Activated CD4-positive, alpha-beta T cell treated with anti-CD3 and anti-CD28 coated beads for 24 hours (primary cell): ENCODE measurements at places on chromosomes 12 and 14.

DNA sequence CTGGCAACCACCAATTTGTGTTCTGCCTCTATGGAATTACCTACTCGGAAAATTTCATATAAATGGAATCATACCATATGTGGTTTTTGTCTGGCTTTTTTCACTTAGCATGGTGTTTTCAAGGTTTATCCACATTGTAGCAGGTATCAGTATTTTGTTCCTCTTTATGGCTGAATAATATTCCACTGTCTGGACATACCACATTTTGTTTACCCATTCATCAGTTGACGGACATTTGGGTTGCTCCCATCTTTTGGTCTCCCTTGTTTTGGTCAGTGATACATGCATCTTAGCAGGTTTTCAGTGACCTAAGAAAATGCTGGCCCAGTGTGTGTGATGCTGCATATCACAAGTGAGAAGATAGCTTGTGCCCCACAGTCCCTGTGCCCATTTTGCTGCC lies 21.2 kb downstream of the CALM1 start:
- DNase-seq, result no peak

GRCh38 chr12:121955258-121956237 lies 37.2 kb downstream of the CFAP251 start:
- DNase-seq, result no peak

DNA sequence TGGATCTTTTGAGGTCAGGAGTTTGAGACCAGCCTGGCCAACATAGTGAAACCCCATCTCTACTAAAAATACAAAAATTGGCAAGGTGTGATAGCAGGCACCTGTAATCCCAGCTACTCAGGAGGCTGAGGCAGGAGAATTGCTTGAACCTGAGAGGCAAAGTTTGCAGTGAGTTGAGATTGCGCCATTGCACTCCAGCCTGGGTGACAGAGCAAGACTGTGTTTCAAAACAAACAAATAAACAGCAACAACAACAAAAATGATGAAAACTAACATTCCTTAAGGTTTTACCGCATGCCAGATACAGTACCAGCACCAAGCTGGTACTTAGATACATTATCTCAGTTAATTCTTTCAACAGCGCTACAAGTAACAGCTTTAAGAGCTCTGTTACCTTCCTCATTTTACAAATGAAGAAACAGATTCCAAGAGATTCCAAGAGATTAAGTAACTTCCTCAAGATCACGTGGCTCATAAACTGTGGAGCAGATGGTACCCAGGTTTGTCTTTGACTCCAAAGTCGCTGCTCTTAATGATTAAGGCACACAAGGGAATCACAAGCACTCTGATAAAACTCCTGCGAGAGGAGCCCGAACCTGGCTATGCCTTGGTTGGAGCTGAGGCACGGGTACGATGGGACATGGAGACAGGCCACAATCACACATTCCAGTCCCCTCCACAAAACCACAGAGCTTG lies 17.7 kb upstream of the PLEK2 start:
- DNase-seq, result no peak

- no peak for DNase-seq
Observed at GRCh38 chr14:94342334-94342934, 19.3 kb upstream of the SERPINA6 start.

DNA sequence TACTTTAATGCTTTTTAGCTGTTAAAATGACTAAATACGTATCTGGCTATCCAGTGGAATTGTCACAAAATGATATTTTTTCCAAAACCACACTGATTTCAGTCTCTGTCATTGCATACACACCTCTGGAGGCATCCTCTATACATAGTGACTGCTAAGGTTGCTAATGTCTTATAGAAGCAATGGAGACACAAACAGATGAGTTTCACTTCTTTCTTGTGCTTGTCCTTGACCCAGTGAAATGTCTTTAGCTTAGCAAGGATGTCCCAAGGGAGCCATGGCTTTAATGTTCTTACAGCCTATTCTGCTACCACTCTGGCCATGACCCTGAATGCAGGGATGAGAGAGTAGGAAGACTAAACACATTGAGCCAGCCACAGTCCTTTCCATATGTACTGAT lies 90.3 kb downstream of the TPH2 start:
- DNase-seq, result no peak

- no peak for DNase-seq
Observed at GRCh38 chr12:124148481-124149273, 146.2 kb upstream of the RFLNA start.

GRCh38 chr12:49305762-49306510 lies 11.0 kb downstream of the PRPH start:
- DNase-seq, result no peak

DNA sequence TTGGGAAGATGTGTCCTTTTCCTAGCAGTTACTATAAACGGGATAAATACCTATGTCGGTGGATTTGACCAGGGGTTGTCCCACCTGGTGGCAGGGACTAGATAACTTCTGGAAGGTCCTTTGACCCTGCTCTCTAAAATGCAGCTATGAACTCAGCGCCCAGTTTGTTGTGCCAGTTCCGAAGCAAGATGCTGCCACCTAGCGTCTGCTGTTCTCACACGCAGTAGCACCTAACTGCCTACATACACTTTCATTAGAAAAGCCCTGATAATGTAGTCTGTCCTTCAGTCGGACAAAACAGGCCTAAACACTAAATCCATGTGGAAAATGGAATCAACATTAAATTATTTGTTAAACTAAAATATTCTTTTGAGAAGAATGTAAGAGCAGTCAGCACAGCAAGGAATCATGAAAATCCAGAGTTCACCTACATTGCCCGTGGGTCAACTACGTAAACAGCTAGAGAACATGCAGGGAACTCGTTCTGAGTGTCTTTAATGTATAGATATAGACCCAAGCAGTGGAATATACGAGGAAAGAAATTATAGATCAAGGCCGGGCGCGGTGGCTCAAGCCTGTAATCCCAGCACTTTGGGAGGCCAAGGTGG lies 51.1 kb upstream of the CRACR2A start:
- peak; percentile 63 for DNase-seq

DNA sequence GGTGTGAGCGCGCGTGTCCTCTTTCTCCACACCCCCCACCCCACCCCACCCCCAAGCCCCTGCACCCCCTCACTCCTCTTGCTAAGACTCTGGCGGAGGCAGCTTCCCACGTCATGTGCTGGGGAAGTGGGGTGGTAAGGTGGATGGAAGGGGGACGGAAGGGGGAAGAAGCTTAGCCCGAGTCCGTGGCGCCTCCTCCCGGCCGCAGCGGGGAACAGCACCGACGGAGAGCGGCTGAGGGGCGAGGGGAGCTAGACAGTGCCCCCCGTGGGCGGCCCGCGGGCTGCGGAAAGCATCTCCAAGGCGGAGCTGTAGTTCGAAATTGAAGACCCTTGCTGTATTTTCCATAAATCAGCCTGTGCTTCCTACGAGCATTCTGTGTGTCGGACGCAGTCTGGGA lies 588 bp upstream of the GRIN2B start:
- peak; percentile 8 for DNase-seq

GRCh38 chr12:40622246-40622838 lies 69.9 kb upstream of the CNTN1 start:
- DNase-seq, result peak; percentile 3

GRCh38 chr12:4720637-4720995 lies 416 bp downstream of the GALNT8 start:
- DNase-seq, result no peak

DNA sequence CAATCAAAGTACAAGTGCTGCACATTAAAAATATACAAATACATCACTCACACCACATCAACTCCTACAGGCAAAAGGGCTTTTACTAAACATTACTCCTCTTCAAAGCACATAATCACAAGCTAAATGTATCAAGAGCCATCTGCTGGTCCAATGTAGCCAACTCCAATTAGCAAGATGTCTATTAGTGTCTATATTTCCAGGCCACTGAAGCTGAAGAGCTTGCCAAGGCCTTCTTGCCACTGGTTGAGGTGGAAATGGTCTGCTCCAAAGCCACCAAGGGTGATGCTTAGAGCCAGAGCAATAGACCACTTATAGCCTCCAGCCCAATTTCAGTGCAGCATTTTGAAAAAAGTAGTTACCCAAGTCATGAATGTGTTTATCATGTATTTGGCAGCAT lies 54.4 kb downstream of the RASSF9 start:
- no peak for DNase-seq

GRCh38 chr14:68571114-68571591 lies 221.7 kb downstream of the ZFP36L1 start:
- no peak for DNase-seq

- DNase-seq, result no peak
Observed at GRCh38 chr12:23423796-23424195, 525.7 kb downstream of the SOX5 start.

DNA sequence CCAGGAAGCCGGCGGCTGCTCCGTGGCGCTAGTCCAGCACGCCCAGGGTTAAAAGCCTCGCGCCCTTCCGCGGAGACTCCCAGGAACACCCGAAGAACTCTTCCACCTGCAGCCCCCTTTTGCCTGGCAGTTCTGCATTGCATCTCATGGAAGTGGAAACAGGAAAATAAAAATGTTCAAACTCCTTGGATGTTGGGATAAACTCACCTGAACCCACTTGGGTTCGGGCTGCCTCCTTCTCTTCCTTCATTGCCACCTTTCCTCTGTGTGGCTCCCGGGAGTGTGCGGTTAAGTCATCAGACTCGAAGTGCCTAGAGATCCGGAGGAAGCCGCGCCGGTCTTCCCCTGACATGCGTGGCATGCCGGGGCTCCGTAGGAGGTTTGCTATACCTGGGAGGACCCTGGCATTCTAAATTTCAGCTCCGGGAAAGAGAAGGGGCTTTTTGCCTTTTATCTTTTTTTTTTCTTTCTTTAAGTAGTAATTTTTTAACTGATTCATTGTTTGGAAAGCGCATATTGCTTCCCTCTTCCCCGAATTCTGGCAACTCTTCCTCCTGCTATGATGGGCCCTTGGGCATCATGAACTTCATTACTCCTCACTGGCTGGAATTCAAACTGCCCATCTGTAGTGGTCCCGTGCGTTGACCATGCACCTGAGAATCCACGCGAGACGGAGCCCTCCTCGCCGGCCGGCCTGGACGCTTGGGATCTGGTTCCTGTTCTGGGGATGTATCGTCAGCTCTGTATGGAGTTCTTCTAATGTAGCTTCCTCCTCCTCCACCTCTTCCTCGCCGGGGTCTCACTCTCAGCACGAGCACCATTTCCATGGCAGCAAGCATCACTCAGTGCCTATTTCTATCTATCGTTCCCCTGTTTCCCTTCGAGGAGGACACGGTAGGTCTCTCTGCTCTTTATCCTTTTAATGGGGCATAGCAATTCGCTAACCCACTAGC lies 931.4 kb downstream of the DIO2 start:
- no peak for DNase-seq

GRCh38 chr12:124555168-124556073 lies 12.0 kb downstream of the NCOR2 start:
- no peak for DNase-seq

DNA sequence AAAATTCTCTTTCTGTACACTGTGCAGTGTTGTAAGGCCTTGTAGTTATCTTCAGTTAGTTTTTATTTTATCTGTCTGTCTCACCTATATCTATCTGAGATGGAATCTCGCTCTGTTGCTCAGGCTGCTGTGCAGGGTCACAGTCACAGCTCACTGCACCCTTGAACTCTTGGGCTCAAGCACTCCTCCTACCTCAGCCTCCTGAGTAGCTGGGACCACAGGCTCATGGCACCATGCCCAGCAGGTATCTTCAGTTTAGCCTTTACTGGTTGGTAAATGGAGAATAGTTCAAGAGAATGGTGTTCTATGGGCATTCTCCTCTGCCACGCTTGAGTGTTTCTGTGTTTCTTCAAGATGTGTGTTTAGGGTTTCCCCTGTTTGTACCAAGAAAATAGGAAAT lies 13.6 kb downstream of the TULP3 start:
- DNase-seq, result no peak

DNA sequence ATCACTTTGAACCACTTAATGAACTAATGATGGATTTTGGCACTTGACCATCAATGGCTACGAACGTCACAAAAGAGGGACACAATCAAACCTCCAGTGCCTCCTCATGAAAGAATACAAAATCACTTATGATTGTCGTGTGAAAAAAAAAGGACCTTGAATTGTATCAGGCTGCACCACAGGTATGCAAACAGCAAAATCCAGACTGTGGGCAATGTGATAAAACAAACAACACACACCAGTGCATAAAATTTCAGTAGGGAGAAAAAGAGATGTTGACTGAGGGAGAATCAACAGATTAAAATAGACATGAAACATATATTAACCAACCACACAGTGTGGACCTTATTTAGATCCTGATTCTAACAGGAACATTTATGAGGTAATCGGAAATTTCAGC lies 2.6 kb downstream of the TSPAN8 start:
- DNase-seq, result no peak

DNA sequence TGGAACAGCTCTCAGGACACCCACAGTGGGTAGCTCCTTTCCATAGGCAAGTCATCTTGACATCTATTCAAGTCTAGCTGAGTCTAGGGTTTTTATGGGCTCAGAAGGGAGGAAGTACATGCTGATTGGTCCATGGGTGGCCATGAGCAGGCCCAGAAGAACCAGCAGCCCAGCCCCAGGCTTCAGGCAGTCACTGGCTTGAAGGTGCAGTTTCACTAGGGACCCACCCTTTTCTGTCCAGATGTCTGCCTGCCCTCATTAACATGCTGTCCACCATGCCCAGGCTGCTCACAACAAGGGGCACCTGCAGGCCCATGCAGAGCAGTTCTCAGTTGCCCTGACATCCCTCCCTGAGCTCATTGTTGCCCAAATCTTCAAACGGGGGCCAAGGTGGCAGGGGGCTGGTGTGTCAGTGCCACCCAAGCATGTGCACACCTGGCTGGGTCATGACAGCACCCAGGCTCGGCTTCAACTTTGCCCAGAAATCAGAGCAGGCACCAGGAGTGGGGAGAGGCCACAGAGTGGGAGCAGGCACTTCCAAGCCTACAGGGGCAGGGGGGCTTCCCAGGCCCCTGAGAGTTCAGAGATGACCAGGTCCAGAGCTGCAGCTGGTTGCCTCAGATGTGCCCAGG lies 18.7 kb upstream of the LGR5 start:
- DNase-seq, result no peak

- DNase-seq, result no peak
Observed at GRCh38 chr12:69105101-69105962, 134.0 kb upstream of the CPSF6 start.

DNA sequence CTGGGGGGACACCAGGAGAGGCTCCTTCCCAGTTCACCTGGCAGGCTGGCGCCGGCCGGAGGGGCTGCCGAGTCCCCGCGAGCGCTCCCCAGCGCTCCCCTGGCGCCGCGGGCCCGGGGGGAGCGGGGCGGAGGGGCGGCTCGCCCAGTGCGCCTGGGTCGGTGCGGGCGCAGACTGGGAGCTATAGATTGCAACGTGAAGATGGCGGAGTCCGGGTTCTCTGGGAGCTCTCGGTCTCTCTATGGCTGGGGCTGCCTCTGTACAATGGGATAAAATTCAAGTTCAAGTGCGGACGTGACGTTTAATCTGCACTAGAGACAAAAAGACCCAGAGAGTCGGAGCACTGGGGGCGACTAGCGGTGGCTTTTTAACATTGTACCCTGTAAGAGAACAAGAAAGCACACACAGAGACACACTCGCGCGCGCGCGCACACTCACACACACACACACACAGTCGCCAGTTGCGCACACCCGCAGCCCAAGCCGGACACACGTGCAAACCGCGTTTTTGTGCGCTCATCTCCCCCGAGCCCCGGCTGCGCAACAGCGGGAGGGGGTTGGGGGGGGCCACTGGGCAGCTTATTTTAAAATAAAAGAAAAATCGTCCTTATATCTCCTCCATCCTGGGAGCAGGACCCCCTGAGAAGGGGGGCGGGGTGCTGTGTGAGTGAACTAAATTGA lies at the start of gene BCL11B:
BCL11B (minus strand) TSS at position 247 of the 681 bp plus-strand sequence. CDS start 979 bp downstream, outside the sequence.
- peak; percentile 82 for DNase-seq
